ENCODE measurements at places on chromosomes 12 and 14. TPM values are rescaled to one million over a fixed set of nuclear protein-coding genes. Genes with fewer than 3 reads are reported as not detected.

ASIC1 gene
- 2.5 TPM for total RNA-seq

PRPH gene
- 1.5 TPM for total RNA-seq

OR4E2 gene
- total RNA-seq: not detected

ABCD2 gene
- not detected for total RNA-seq

LRCOL1 gene
- total RNA-seq: not detected

SMIM41 gene
- total RNA-seq: not detected

CCDC38 gene
- total RNA-seq: not detected

PRIMA1 gene
- not detected for total RNA-seq

ACOT6 gene
- not detected for total RNA-seq

NANOG gene
- not detected for total RNA-seq

OTOGL gene
- 0.10 TPM for total RNA-seq

DNA sequence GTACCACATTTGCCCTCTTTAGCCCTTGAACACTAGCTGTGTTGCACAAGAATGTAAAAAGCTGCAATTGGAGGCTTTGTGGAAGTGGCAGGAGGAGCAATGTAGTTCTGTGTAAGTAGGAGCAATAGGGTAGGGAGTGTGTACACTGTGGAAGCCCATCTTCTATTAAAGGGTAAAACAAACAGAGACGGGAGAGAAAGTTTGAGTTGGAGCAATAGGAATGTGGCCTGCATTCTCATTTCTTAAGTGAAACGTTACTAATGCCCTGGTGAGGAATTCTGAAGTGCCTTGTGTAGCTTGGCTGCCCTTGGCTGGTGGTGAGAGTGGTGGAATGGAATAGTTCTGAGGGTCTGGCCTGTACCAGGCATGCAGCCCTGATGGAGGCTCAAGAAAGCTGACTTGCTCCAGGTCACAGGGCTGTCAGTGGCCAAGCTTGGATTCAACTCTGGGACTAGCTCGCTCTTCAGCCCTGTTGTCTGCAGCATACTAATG is 38.8 kb upstream of the ATP23 start:
- no peak for DNase-seq

DNA sequence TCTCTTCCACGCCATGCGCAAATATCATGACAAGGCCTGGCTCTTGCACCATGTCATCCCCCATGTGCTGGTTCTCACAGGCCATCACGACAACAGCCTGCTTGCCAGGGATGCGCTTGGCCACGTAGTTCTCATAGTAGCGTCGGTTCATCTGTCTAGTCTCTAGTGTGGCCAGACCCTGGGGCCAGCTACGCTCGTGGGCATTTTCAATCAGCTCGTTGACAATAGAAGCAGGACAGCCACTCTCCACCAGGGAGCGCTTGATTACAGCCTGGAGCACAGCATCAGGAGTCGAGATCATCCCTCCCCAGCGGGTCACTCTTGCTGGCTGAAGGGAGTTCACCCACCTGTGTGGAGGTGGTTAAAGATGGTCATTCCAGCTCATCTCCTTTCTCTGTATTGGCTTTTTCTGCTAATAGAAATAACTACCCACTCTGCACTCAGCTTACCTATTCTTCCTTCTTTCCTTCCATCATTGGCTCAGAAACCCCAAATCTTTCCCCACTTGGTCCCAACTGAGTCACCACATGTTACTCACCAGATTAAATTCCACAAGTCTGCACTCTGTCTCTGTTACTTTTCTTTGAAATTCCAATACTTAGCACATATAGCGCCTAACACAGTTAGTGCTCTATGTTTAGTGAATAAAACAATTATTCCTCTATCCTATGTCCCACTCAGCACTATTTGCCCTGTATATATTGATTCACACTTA is 15.1 kb downstream of the RNF41 start:
- DNase-seq: no peak

GRCh38 chr14:92802678-92803077 is 8.6 kb downstream of the GOLGA5 start:
- DNase-seq: no peak

- no peak for DNase-seq
Measured at GRCh38 chr12:120583478-120584030, 2.4 kb upstream of the POP5 start.

GRCh38 chr12:74801625-74802024 is 264.0 kb downstream of the ATXN7L3B start:
- no peak for DNase-seq

GRCh38 chr12:129530517-129530916 is 373.3 kb downstream of the TMEM132D start:
- DNase-seq: no peak

GRCh38 chr14:36271222-36271621 is 49.2 kb downstream of the MBIP start:
- DNase-seq: no peak

DNA sequence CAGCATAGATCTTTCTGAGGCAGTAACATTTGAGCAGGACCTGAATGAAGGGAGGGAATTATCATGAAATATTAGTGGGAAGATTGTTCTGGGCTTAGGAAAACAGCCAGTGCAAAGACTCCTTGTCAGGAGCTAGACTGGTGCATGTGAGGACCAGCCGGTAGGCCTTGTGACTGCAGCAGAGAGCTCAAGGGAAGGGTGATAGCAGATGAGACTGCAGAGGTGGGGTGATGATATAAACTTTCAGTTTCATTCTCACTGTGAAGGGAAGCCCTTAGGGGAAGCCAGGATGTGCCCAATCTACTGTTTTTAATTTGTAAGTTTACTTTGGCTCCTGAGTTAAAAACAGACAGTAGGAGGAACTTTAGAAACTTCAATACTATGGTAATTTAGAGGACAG is 12.4 kb downstream of the IL22 start:
- no peak for DNase-seq

- no peak for DNase-seq
Measured at GRCh38 chr14:100683578-100683977, 43.1 kb upstream of the DLK1 start.

- no peak for DNase-seq
Measured at GRCh38 chr12:98156697-98157096, 358.7 kb upstream of the TMPO start.

GRCh38 chr14:78029601-78030372 is 140.4 kb upstream of the NRXN3 start:
- no peak for DNase-seq

DNA sequence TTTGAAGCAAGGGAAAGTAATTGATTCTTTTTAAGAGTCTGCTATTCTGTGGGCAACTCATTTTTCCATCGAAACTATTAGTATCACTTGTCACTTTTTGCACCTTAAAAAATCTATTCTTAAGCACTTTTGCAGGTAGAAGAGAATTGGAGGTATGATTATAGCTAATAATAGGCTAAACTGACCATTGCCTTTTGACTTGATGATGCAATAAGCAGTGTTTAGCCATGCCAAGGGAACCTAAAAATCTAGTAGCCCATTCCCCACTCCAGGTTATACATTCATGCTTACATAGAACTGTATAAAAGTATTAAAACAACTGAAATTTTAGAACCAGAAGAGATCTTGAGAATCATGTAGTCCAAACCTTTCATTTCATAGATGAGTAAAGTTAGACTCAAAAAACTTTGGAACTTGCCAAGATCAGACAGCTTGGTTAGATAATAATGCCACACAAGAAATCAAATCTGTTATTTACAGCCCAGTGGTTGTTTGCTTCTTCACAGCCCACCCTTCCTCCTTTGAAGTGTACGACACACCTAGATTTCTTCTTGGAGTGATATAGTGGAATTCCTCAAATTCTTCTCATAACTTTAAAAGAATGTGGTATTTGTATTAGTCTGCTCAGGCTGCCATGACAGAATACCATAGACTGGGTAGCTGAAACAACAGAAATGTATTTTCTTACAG is 21.7 kb upstream of the GARIN2 start:
- DNase-seq: no peak

DNA sequence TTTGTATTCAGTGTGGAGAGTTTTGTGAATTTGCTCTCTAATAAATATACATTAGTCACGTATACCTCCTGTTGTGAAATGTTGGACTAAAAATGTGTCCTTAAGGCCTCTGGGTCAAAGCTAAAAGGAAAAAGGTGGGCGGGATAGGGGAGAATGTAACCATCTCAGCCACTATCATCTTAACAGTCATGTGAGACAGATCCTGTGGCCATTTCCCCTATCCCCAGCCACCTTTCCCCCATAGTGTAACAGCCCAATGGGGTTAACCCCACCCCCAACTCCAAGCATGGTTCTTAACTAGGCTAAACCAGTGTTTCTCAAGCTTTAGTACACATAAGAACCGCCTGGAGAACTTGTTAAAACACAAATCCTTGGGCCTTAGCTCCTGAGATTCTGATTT is 6.5 kb upstream of the ITPR2 start:
- no peak for DNase-seq

- DNase-seq: no peak
Measured at GRCh38 chr12:94707036-94707435, 56.7 kb upstream of the TMCC3 start.

DNA sequence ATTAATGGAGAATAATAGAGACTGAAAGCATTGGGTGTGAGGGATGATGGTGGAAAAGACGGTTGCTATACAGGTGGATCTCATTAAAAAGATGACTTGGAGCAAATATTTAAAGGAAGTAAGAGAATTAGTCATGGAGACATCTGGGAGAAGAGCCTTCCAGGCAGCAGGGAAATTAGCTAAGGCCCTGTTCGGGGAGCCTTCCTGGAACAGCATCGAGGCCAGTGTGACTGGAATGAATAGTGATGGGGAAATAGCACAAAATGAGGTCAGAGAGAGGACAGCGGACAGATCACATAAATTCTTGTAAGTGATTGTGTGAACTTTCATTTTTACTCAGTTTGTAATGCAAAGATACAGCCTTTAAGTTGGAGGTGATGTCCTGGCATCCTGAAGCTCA is 842.3 kb downstream of the SLC6A15 start:
- no peak for DNase-seq

DNA sequence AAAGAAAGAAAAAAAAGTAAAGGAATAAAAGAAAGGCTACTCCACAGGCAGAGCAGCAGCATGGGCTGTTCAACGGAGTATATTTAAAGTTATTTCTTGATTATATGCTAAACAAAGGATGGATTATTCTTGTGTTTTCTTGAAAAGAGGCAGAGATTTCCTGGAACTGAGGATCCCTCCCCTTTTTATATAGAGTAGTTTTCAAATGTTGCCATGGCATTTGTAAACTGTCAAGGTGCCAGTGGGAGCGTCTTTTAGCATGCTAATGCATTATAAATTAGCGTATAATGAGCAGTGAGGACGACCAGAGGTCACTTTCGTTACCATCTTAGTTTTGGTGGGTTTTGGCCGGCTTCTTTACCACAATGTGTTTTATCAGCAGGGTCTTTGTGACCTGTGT is 383.0 kb downstream of the PCNX1 start:
- no peak for DNase-seq

DNA sequence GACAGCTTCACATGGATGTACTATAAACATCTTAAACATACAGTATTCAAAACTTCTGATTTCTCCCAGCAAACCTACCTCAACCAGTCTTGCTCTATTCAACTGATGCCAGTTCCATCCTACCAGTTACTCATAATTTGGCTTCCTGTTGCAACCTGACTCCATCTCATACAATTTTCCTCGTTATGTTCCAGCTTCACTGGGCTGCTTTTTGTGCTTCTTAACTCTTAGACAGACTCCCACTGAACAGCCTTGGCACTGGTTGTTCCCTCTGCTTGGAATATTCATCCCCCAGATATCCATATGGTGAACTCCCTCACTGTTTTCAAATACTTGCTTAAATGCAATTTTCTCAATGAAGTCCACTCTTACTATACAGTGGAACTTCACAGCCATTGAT is 249.2 kb downstream of the AEBP2 start:
- DNase-seq: no peak

GRCh38 chr14:104800771-104801519 is at the start of gene ZBTB42:
Gene ZBTB42 (plus strand): TSS chr14:104801101. CDS start chr14:104801198, 97 bp downstream.
- DNase-seq: no peak

- DNase-seq: no peak
Measured at GRCh38 chr12:22250762-22251161, 83.7 kb downstream of the ST8SIA1 start.

GRCh38 chr14:52318062-52318461 is 4.0 kb downstream of the PTGER2 start:
- DNase-seq: no peak

DNA sequence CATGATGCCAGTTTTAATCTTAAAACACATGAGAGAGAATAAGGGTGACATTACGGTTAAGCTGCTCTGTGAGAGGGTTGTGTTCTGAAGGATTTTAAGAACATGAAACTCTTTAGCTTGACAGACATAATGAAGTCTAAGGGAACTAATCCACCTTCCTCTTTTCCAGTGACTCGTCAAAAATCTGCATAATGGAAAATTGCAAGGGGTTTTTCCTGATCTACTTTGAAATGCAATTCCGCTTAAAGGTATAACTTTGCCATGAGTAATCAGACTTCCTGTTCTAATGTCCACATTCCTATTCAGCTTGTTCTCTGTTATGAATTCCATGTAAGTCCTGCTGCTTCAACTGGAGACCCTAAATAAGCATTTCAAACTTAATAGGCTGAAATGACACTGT is at the start of gene ZNF705A:
ZNF705A (plus strand) TSS at position 171 of the 400 bp plus-strand sequence. CDS start 15,611 bp downstream, outside the sequence.
- peak; percentile 84 for DNase-seq

DNA sequence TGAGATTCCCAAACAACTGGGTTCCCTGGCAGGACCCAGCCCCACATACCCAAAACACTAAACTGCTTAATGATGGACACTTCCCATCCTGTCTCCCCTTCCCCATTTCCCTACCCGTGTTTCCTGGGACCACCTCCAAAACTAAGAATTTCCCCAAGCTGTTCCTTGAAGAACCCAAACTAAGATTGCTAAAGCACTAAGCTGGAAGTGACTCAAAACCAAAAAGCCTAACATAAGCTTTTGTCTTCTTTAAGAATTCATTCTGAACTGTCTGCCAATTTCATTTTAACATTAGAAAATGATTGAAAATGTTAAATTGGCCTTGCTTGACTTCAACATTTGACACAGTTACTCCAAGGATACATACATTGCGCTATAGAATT is 29.5 kb upstream of the STAB2 start:
- no peak for DNase-seq

DNA sequence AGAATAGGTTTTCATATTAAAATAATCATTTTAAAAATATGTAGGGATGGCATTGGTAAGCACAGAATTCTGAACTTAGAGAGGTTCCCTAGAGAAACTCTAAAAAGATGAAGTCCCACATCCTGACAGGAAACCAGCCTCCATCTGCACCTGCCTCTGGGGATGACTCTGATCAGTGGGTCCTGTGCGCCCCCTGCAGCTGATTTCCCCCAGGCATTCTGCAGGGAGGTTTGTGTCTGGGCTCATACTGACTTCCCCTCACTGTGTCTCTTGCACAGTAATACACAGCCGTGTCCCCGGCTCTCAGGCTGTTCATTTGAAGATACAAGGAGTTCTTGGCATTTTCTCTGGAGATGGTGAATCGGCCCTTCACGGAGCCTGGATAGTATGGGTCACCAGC is 602.9 kb downstream of the TMEM121 start:
- DNase-seq: no peak

DNA sequence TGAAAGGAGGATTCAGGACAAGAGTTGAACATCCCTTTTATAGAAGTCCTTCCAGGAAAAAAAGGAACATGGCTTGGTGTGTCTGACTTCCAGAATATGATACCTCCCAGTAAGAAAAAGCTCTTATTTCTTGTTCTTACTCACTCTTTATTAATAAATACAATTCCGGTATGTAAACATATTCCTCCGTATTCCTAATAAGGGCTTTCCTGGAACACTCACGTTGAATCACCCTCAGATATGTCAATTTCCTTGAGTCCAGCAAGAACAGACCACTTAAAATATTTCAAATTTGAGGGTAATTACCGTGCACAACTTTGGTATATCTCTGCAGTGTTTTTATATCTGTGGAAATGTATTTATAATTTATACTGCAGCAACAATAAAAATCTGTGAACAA is 385.6 kb downstream of the SYT1 start:
- no peak for DNase-seq
